ENCODE measurements at places on chromosomes 7 and 10. TPM values are rescaled to one million over a fixed set of nuclear protein-coding genes. Genes with fewer than 3 reads are reported as not detected.

The GPR15LG gene
- total RNA-seq, result not detected

The OR2A5 gene
- not detected for total RNA-seq

The LDB3 gene
- not detected for total RNA-seq

The LIPF gene
- not detected for total RNA-seq

The LFNG gene
- total RNA-seq, result 8.6 TPM

The GATA3 gene
- total RNA-seq, result 0.25 TPM

- DNase-seq, result no peak
These were observed 33.5 kb upstream of the SKAP2 start for GRCh38 chr7:26897928-26898327.

DNA sequence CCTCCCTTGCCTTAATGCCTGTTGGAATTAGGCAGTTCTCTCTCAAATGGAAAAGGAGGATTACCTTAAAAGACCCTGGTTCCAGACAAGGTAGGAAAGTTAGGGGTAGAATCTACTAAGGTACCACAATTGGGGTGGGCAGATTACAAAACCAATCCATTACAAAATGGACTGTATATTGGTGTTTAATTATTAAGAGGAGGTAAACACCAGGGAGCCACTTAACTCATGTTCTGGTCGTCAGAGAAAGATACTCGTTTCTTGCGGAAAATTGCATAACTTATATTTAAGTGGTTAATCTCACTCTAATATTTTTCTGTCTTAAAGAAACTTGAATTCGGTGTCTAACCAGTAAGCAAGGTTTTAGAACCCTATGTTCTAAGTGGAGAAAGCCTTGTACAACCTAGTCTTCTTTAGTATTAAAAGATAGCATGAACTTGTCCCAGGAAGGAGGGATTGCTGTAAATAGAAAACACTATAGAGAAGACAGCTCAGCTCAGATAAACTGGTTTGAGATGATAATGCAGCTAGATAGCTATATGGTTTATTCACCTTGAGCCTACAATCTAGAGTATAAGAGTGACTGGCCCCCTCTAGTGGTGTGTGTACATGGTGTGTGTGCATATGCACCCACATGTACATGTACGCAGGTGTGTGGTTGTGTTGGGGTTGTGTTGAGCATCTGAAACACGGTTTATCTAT, 58.0 kb upstream of the STRIP2 start:
- DNase-seq, result no peak

DNA sequence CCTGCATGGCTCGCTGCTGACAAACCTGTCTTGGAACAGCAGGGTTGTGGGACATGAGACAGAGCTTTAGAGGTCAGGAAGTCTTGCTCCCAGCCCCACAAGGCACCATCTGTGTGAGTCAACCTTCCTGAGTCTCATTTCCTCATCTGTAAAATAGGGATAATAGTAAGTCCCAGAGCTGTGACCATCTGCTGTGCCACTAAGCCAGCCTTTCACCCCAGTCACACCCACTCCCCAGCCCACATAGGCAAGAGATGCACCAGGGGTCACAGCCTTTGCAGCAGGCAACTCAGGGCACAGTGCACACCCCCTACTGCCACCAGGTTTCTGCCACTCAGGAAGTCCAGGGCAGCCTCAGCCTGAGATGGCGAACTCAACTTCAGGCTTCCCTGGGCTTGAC, 29.4 kb upstream of the CDH23 start:
- no peak for DNase-seq

GRCh38 chr7:10973942-10974911, 555 bp downstream of the PHF14 start:
- DNase-seq, result peak; percentile 5

GRCh38 chr10:88260329-88261051, 322.6 kb downstream of the RNLS start:
- no peak for DNase-seq

GRCh38 chr10:112394475-112394875, 20.6 kb downstream of the ACSL5 start:
- no peak for DNase-seq

- no peak for DNase-seq
These were observed 1190.3 kb upstream of the C7orf33 start for GRCh38 chr7:147400221-147400689.

- no peak for DNase-seq
These were observed 29.0 kb downstream of the CUBN start for GRCh38 chr10:17100586-17100985.

DNA sequence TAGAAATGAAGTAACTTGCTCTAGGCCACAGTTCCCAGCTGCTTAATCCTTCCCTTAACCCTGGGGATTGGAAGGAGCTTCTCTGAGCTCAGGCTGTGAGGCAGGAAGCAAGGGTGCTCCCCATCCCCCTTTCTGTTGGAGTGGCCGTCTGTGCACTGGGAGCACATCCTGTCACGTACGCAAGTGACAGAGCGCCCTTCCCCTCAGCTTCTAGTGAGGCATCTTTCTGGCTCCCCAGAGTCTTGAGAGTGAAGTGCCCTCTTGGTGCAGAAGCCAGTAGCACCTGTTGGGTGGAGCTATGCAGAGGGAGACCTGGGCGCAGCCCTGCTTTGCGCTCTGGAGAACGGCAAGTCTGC, 47.8 kb downstream of the SHH start:
- DNase-seq, result no peak

- DNase-seq, result no peak
These were observed 16.2 kb upstream of the EXOC6 start for GRCh38 chr10:92832121-92832520.

DNA sequence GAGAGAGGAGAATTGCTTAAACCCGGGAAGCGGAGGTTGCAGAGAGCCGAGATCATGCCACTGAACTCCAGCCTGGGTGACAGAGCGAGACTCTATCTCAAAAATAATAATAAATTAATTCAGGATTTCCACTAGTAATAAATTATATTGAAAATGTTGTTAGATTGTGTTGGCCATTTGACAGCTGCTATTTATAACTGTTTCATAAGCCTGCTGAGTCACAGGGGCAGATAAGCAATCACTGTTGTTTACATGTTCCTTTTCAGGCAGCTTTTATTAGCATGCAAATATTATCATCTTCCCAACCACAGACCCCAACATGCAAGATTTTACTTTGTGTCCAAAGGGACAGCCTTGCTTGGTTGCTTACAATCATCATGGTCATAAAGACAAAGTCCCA, 49.5 kb upstream of the ZNF138 start:
- DNase-seq, result no peak

DNA sequence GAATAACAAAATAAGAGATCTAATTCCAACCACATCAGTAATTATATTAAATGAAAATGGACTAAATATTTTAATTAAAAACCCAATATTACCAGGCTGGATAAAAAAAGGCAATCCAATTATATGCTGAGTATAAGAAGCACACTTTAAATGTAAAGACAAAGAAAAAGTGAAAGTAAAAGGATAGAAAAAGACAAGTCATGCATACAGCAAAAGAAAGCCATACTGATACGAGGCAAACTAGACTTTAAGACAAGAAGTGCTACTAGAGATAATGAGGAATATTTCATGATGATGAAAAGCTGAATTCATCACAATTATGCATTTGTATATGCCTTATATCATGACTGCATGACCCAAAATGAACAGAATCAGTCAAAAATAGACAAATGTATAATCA, 628.6 kb downstream of the PHTF2 start:
- DNase-seq, result no peak

All from pulmonary artery endothelial cell (primary cell).